Non-pigmented ciliary epithelial cell (primary cell): ENCODE measurements at places on chromosomes 5 and 9.

GRCh38 chr9:13956107-13956506 is 357.8 kb downstream of the NFIB start:
- no peak for DNase-seq

DNA sequence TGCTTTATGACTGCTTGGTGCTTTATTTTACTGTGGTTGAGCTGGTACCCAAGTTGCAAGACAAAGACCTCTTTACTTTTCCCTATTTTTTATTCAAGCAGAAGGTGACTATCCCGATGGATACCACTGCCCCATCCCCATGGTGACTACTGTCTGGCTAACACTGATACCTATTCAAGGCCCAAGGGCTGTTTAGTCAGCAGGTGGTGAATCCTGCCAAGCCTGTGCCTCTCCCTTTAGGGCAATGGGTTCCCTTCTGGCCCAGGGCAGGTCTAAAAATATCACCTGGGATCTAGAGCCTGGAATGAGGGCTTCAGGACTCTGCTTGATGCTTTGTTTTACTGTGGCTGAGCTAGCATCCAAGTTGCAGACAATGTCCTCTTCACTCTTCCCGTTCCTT is 510.0 kb upstream of the GRAMD2B start:
- DNase-seq = no peak

DNA sequence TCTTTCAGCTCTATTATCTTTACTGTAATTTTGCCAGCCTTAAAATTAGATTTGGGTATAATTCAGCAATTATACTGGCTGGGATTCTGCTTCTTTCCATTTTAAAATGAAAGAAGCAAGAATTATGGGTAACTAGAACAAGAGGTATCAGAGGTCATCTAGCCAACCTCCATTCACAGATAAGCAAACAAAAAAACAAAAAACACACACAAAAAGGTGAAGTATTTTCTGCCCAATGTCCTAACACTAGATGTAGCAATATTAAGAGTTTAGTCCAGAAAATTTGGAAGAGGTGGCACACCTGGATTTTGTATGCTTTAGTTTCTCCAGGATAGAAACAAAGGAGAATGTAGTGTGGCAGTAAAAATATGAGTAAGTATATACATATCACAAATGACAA is 68.1 kb upstream of the ANXA1 start:
- DNase-seq = no peak

DNA sequence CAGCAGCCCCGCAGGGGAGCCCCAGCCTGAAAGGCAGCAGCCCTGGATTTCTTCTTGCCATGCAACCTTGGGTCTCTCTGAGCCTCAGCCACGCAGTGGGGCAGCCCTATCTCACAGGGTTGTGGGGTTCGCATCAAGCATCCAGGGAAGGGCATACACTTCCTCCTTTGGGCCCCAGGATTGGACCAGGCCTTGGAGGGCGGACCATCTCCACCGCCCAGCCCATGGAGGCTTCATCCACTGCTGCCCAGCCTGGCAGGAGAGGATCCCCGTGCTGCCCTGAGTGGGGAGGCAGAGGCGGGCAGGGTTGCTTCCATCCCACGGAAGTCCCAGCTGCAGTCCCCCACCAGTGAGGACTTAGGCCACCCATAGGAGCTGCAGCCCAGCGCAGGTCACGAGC is 5.3 kb downstream of the ADAMTS2 start:
- DNase-seq = no peak

DNA sequence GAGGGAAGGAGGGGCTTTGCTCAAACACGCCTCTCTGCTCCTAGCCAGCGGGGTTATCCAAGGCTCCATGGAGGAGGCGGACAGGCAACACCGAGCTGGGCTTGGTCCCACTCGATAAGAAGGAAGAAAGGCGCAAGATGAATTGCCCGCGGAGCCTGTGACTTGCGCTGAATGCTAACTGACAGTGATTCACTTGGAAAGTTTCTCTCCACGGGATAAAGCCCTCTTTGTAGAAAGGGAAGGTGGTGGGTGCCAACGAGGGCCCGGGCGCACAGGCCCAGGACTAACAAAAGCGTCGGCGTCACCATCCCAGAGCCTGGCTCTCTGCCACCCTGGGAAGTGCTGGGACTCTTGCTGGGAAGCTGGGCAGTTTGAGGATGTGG is 76.0 kb downstream of the VAV2 start:
- no peak for DNase-seq

- no peak for DNase-seq
These were observed 1414.9 kb upstream of the NUDT12 start for GRCh38 chr5:104977529-104977928.

DNA sequence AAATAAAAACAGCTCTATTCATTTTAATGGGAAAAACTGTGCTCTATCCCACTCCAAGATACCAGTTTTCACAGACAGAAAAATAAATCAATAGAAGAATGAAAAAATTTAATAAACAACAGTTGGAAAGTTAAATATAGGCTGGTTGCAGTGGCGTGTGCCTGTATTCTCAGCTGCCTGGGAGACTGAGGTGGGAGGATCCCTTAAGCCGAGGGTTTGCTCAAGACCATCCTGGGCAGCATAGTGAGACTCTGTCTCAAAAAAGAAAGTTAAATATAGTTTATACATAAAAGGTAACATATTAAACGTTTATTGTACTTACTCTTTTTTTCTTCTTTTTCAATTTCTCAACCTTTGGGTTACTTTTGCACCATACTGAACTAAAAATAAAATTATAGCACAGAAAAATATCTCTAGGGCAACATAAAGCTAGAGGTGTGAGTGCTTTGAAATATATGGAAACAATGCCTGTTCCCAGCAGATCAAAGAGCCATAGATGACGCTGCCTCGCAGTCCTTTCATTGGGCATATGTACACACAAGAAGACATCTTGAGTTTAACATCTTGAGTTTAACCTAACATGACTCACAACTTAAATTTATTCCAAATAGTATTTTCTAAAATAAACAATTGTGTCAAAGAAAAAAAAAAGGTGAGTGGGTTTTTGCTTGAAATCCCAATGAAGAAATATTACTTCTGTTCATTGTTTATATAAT is 25.7 kb upstream of the KLF9 start:
- no peak for DNase-seq

GRCh38 chr5:17813214-17813613 is 179.0 kb downstream of the TAF11L14 start:
- no peak for DNase-seq

GRCh38 chr5:119343052-119343451 is 12.8 kb upstream of the TNFAIP8 start:
- DNase-seq = no peak

DNA sequence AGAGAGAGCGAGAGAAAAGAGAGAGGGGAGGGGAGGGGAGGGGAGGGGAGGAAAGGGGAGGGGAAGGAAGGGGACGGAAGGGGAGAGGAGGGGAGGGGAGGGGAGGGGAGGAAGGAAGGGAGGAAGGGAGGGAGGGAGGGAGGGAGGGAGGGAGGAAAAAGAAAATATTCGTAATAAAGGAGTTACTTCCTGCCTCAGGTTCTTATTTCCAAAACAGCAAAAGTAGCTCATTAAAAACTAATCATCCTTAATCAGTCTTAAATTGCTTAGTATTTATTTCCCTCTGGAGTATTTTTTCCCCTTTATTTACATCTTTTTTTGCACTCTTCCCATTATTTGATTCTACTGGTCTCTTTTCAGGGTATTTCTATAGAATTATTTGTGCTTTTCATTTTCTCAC is 162.3 kb downstream of the FANCC start:
- no peak for DNase-seq

DNA sequence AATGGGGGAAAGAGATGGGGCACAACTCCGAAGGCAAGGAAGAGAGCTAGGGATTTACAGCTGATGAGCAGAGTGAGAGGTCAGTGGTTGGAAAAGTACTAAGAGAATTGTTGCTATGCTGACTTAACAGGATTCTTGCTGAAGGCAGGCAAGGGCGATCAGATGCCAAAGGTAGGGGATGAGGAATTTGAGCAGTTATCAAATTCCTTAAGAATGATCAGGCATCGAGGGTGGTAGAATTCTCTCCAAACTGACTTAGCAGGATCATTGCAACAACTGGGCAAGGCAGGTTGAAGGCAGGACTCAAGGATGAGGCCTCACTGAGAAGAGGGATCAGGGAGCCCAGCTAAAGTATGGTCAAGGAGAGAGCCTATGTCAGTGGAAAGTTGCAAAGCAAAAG is 171.0 kb downstream of the HSD17B3 start:
- no peak for DNase-seq

DNA sequence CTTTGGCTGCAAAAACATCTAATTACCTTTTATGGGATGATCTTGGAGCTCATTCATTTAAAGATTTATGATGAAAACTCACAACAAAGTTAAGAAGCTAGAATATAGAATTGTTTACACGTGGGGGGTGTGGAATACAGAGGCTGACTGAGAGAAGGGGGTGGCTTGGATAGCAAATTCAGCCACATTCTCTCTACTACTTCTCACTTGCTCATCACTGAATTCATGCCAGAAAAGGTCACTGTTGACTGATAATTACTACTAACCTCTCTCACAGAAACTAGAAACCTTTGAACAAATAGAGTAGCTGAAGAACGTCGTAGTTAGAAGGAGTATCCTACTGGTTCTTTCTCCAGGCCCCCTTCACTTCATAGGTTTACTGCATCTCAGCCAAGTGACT is 808.2 kb downstream of the BRINP1 start:
- DNase-seq = no peak

- no peak for DNase-seq
These were observed 14.6 kb downstream of the ANKS6 start for GRCh38 chr9:98781588-98782383.
